ENCODE measurements at places on chromosomes 11 and 22.

DNA sequence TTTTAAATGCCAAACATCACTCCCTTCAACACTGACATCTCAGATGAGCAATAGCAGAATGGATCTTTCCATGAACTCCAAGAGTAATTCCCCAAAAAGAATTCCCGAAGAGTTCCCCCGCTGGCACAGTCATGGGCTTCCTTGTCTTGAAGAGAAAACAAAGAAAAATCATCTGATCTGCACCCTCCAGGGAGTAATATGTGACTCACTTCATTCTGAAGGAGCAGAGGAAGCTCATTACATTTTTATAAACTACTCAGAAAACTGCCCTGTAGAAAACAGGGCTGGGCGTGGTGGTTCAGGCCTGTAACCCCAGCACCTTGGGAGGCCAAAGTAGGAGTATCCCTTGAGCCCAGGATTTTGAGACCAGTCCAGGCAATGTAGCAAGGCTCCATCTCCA is 35.7 kb downstream of the CELSR1 start:
- no peak for DNase-seq

DNA sequence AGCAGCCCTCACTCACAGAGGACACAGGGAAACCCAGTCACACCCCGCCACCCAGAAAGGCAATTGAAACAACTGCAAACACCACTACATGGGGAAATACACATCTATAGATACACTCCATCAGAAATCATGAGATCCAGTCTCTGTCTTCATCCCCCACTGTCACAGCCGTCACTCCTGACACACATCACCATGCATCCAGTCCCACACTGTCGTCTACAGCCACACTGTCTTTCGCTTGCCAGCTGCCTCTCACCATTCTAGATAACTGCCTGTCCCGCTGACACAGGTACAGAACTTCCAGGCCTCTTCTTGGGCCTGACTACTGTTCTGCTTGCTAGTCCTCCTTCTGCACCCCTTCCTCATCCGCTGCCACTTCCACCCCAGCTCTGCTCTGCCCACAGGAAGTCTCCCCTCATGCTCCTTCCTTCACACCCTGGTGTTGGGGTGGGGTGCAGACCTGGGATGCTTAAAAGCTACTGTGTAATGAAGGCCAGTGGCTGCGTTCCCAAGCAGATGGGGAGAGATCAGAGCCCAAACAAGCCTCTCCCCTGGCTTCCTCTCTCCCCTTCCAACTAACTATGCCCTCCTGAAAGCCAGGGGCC is 42.6 kb downstream of the SLC22A12 start:
- no peak for DNase-seq

GRCh38 chr11:126189109-126189929 is 22.1 kb downstream of the RPUSD4 start:
- no peak for DNase-seq

GRCh38 chr11:771617-772204 is 5.6 kb downstream of the GATD1 start:
- no peak for DNase-seq

- peak; percentile 83 for DNase-seq
These were observed 33.8 kb downstream of the OR2AG2 start for GRCh38 chr11:6737872-6738466.

GRCh38 chr11:44301564-44302271 is 8.2 kb downstream of the ALX4 start:
- DNase-seq, result no peak

GRCh38 chr11:9757809-9758636 is 94.1 kb downstream of the SWAP70 start:
- DNase-seq, result peak; percentile 94

Measured in activated CD4-positive, alpha-beta T cell treated with anti-CD3 and anti-CD28 coated beads, Interleukin-10, Interleukin-2, amounts not matched to agents 100 ng/mL and 50 ng/mL, durations not matched to agents 16 hours and 8 hours (primary cell).